ENCODE measurements at places on chromosomes 3 and 15.

DNA sequence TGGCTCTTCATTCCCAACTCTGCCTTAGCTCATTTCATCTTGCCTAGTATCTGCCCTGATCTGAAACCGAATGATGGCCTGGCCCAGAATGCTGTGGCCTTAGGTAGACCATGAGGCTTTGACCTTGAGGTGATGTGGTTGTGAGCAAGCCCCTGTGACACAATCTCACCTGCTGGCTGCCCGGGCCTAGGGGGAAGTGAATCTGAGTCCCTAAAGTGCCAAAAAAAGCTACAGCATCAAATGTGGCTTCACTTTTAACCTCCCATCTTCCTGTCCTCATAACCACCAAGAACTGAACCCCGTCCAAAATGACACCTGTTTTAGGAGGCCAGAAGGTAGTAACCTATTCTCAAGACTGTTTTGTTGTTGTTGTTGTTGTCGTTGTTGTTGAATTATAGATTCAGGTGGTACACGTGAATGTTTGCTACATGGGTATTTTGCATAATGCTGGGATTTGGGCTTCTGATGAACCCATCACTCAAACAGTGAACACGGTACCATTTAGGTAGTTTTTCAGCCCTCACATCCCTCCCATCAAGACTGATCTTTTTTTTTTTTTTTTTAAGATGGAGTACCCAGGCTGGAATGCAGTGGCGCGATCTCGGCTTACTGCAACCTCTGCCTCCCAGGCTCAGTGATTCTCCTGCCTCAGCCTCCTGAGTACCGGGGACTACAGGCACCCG is 54.6 kb downstream of the MCCC1 start:
- no peak for DNase-seq

GRCh38 chr15:74196175-74196574 is 6.4 kb downstream of the STRA6 start:
- no peak for DNase-seq

DNA sequence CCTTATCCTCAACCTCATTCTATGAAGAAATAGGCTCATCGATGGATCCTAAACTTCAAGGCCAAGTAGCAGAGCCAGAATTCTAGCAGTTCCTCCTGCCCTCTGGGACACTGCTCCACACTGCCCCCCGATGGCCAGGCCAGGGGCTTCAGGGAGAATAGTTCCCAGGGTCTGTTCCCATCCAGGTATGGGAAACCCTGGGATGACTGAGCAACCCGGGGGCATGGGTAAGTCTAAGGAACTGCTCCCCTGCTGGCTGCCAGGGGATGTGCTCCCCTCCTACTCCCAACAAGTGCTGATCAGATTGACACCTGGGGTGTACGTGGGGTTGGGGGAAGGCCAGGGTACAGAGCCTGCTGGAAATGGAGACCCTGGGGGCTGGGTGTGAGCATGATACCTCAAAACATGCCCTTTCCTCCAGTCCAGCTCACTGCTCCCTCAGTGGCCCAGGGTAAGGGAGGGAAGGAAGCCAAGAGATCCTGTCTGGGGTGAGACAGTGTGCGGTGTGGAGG is 7.6 kb downstream of the ULK3 start:
- peak; percentile 35 for DNase-seq

GRCh38 chr3:31562525-31562924 is 29.8 kb downstream of the STT3B start:
- peak; percentile 12 for DNase-seq

- no peak for DNase-seq
Observed at GRCh38 chr3:172104471-172105072, 65.2 kb downstream of the FNDC3B start.

DNA sequence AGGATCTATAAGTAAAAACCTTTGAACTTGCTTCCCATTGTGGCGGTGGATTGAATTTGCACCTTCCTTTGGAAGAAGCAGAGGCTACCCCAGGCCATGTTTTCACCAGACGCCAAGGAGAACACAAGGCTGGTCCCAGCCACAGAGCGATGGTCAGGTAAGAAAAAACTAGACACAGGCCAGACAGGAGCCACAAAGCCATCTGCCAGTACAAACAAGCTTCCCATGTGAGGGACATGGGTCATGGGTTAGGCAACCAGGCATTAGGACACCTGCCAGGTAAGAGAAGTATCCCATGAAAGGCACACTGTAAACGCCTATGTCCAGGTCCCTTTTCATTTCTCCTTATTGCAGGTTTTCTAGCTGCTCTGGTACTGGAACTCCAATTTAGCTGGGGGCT is 190.2 kb downstream of the KLF13 start:
- no peak for DNase-seq

- DNase-seq, result no peak
Observed at GRCh38 chr3:155423526-155424322, 130.2 kb upstream of the STRIT1 start.

DNA sequence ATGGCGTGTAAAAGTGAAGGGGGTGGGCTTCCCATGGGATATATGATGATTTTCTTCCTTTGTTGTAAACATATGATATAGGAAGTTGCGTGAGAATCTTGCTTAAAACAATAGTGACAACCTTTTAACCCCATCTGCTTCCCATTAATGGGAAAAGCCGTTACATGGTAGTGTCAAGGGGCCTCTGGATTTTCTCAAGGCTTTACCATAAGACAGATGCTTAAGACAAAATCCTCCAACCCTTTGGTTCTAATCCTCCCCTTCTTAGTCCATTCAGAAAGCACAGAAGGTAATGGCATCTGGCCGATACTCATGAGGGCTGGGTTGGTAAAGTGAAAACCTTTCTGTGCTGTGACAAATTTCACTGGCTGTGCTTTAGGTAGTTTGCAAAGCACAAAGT is 25.0 kb downstream of the DPH3 start:
- no peak for DNase-seq

DNA sequence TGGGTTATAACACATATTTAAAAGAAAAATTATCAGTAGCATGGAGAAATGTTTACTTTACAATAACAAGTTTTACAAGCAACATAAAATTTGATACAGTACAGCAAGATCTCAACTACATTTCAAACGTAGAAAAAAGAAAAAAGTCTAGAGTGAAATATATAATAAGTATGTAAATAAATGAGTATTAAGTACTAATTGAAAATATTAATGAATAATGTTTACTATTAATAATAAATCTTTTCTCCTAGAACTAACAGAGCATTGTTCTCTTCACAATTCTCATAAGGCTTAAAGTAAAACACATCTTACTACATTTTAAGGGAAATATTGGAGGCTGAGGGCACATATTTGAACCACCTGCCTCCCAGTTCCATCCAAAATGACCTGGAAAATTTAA is 72.1 kb downstream of the TMEM212 start:
- no peak for DNase-seq

- DNase-seq, result no peak
Observed at GRCh38 chr3:108462899-108463298, 47.5 kb downstream of the MYH15 start.

DNA sequence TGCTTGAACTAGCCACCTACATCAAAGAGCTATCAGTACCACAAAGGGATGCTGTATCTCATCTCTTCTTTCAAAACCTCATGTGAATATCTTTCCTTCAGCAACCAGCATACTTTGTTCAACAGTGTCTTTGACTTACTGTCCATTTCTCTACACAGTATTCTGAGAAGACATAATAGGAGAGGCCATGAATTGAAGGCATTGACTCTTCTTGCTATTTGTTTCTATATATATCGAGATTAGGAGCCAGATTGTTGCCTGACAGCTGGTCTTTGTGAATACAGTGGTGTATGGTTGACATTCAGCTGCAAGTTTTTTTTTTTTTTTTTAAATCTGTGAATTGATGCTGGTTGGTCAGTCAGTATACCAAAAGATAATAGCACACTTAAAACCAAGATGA is 12.1 kb upstream of the CSRNP1 start:
- DNase-seq, result no peak

DNA sequence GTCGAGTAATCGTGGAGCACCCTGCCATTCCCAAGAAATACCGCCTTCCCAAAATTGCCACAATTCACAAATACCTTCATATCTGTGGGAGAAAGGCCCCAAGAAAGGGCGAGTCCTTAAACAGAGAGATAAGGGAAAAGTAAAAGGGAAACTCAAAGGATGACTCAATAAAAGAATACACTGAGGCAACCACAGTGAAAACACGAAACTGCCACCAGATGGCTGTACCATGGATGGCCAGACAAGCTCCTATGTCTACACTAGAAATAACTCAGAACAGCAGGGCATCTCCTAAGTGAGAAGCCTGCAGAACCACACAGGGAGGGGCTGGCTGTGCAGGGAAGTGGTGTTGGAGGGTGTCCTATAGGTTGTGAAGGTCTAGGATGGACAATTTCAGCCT is 25.0 kb downstream of the SRGAP3 start:
- DNase-seq, result no peak

DNA sequence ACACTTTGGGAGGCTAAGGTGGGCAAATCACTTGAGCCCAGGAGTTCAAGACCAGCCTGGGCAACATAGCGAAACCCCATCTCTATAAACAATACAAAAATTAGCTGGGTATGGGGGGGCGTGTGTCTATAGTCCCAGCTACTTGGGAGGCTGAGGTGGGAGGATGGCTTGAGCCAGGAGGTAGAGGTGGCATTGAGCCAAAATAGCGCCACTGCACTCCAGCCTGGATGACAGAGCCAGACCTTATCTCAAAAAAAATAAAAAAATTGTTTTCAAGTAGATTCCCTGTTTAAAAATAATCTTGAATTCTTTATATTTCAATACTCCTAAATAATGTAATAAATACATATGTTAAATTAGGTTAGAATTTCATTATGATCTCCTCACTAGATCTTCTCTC is 9.8 kb downstream of the HMCES start:
- DNase-seq, result no peak

DNA sequence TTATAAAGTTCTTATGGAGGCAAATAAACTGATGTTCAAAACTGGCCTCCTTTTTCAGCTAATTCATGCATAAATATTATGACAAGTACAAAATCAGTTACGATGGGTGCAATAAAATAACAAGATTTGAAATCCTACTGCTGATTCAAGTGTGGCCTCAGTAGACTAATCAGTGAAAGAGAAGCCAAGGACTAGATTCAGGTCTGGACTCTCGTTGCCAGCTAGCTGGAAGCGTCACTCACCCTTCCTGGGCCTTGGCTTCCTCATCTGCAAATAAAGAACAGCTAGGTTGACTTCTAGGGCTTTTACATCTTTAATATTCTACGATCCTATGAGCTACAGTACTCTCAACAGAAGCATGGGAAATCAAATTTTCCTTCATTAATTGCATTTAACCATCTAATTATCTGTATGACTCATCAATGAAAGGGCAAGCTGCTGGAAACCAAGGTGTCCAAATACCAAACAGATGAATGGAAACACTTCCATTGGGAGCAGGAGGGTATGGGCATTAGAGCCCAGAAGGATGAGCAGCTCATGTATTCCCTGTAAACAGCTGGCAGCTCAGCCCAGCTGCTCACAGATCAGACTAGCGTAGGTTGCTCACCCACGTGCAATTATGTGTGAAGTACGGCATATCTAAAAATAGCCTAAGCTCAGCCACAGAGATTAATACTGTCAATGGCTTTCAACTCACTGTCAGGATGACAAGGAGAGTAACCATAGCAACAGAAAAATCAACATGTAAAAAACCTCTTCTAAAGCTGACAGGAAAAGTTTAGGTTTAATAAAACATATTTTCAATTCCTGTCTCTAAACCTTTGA is 294.8 kb downstream of the PLCL2 start:
- DNase-seq, result no peak

GRCh38 chr3:14812196-14812790 is 6.5 kb upstream of the FGD5 start:
- no peak for DNase-seq

GRCh38 chr3:134836921-134837320 is 41.9 kb downstream of the EPHB1 start:
- no peak for DNase-seq

GRCh38 chr15:53841651-53842050 is 82.2 kb upstream of the WDR72 start:
- DNase-seq, result no peak

GRCh38 chr15:68387381-68388143 is 44.4 kb downstream of the ITGA11 start:
- no peak for DNase-seq

All from activated CD4-positive, alpha-beta T cell treated with anti-CD3 and anti-CD28 coated beads, Interleukin-2, amount 50 U/mL, for 4 hours (primary cell).